Activated CD8-positive, alpha-beta T cell treated with anti-CD3 and anti-CD28 coated beads for 36 hours (primary cell): ENCODE measurements at places on chromosomes 7 and 10. TPM values are rescaled to one million over a fixed set of nuclear protein-coding genes. Genes with fewer than 3 reads are reported as not detected.

The NKX2-3 gene
- not detected for total RNA-seq

The CACNB2 gene
- total RNA-seq: not detected

The CHN2 gene
- 1.7 TPM for total RNA-seq

The SPDYE2B gene
- not detected for total RNA-seq

The PARD3 gene
- 2.0 TPM for total RNA-seq

The HYAL4 gene
- not detected for total RNA-seq

The GPR15LG gene
- not detected for total RNA-seq
